Lower lobe of right lung (tissue), 2 donors: ENCODE measurements at places on chromosomes 3 and 15. TPM values are rescaled to one million over a fixed set of nuclear protein-coding genes. Genes with fewer than 3 reads are reported as not detected.

- H3K36me3 ChIP-seq: no peaks in the 10 kb centered on the region
- H3K4me1 ChIP-seq: no peaks in the 10 kb centered on the region
- H3K27me3 ChIP-seq: no peaks in the 10 kb centered on the region
- H3K4me3 ChIP-seq: no peak overlapping the region
Measured at GRCh38 chr15:68655686-68656437, 77.1 kb downstream of the CORO2B start.

GRCh38 chr3:146431240-146431639 is 38.1 kb downstream of the PLSCR2 start:
- no peak overlapping the region for H3K4me3 ChIP-seq
- no peaks in the 10 kb centered on the region for H3K4me1 ChIP-seq
- DNase-seq: no peak
- H3K27ac ChIP-seq: no peak overlapping the region
- no peaks in the 10 kb centered on the region for H3K27me3 ChIP-seq
- no peaks in the 10 kb centered on the region for H3K36me3 ChIP-seq

DNA sequence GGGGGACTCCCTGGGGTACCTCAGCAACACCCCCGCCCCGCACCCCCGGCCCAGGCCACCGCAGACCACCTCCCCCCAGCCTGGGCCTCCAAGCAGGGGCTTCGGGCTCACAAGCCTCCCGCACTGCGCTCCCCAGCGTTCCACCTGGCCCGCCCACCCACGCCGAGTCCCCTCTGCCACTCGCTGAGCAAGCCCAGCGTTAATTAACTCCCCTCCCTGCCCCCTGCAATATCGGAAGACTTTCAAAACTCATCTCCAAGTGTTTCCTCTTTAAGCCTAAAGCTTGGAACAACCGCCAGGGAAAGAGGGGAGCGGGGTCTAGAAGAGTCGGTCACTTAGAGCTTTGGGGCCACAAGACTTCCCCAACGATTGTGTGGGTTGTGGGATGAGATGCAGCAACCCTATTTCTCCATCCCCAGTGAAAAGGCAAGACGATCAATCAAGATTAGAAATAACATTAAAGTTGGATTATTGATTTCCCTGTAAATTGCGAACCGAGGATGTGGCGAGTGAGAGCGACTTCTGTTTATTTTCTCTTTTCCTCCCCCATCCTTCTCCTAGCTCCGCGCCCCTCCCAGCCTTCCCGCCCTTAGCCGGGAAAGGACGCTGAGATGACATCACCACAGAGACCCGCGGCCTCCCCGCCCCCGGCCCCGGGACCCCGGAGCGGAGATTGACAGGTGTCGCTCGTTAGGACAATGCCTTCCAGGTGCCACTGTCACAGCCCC is 30.2 kb downstream of the NR2F2 start:
- H3K27me3 ChIP-seq: peaks cover 73% of the 10 kb centered on the region
- peaks cover 6% of the 10 kb centered on the region for H3K4me1 ChIP-seq
- H3K36me3 ChIP-seq: no peaks in the 10 kb centered on the region
- peak overlapping the region; percentile 55 for H3K4me3 ChIP-seq
- H3K27ac ChIP-seq: peak overlapping the region; percentile 71
- no peak for DNase-seq

GRCh38 chr3:4292301-4292700 is 10.9 kb upstream of the SETMAR start:
- DNase-seq: no peak
- H3K27ac ChIP-seq: no peak overlapping the region
- H3K36me3 ChIP-seq: no peaks in the 10 kb centered on the region
- no peak overlapping the region for H3K4me3 ChIP-seq
- no peaks in the 10 kb centered on the region for H3K27me3 ChIP-seq
- H3K4me1 ChIP-seq: no peaks in the 10 kb centered on the region

DNA sequence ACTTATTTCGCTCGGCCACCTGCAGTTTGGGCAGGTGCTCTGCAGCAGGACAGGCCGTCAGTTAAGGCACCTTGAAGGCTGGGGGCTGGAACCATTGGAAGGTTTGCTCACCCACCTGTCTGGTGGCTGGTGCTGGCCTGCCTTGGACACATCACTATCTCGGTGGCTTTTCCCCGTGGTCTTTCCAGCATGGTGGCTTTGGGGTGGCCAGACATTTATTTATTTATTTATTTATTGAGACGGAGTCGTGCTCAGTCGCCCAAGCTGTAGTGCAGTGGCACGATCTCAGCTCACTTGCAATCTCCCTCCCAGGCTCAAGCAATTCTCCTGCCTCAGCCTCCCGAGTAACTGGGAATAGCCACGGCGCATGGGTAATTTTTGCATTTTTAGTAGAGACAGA is 11.7 kb downstream of the ISG20 start:
- H3K4me3 ChIP-seq: no peak overlapping the region
- H3K36me3 ChIP-seq: peaks cover 6% of the 10 kb centered on the region
- no peak overlapping the region for H3K27ac ChIP-seq
- no peaks in the 10 kb centered on the region for H3K27me3 ChIP-seq
- DNase-seq: no peak

DNA sequence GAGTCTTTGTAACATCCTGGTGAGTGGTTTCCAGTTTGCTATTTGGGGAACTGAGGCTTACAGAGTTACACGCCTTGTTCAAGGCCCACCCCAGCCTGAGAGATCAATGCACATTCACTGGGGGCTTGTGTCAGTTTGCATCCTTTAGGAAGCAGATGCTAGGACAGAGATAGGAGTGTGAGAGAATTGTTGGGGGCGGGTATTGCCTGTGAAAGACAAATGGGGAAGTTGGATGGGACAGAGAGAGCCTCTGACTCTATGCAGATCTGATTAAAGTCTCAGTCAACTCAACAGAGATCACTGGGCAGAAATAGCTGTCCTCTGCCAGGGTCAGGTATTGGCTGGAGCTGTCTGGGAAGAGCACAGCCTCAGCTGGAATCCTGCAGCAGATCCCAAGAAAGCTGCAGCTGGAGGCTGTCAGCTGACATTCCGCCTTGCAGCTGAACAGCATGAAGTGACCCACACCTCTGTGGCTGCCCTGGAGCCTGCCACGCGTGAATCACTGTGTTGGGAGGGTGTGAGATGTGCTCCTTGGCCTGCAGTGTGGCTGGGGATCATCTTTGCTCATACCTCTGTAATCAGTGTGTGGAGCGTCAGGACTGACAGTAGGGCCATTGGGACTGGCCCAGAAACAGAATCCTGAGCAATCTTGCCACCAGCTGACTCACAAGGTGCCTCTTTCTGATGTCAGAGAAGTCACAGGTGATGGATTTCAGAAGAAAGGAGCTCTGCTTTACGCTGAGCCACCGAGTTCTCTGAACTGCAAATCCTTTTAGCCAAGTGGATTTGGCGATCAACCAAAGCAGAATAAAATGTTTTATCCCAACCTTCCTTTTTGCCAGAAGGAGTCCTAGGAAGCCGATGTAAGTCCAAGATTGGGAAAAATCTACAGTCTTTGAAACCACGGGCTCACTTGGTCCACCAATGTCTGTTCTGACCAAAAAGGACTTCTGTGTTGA is 284.1 kb upstream of the LRRFIP2 start:
- no peak for DNase-seq
- H3K27me3 ChIP-seq: no peaks in the 10 kb centered on the region
- peaks cover 51% of the 10 kb centered on the region for H3K4me1 ChIP-seq
- H3K36me3 ChIP-seq: no peaks in the 10 kb centered on the region

The RYR3 gene
- total RNA-seq: 0.32 TPM

The TRPM1 gene
- total RNA-seq: not detected

The A4GNT gene
- 0.41 TPM for total RNA-seq

The UBP1 gene
- 67.0 TPM for total RNA-seq

The CCDC54 gene
- not detected for total RNA-seq
